ENCODE measurements at places on chromosomes 1 and 21. TPM values are rescaled to one million over a fixed set of nuclear protein-coding genes. Genes with fewer than 3 reads are reported as not detected.

Gene PLA2G2F
- total RNA-seq = not detected

Gene LRRC53
- total RNA-seq = not detected

Gene OR10J1
- total RNA-seq = not detected

Gene ZNF697
- 7.0 TPM for total RNA-seq

Gene GBP7
- not detected for total RNA-seq

Gene CCDC24
- 12.5 TPM for total RNA-seq

- peaks cover 23% of the 10 kb centered on the region for H3K4me1 ChIP-seq
- H3K27ac ChIP-seq = peak overlapping the region; percentile 95
- no peak for DNase-seq
- H3K36me3 ChIP-seq = no peaks in the 10 kb centered on the region
Measured at GRCh38 chr21:41616031-41616591, 108.2 kb upstream of the TMPRSS2 start.

GRCh38 chr1:46552357-46553237 is 1.1 kb upstream of the KNCN start:
- no peaks in the 10 kb centered on the region for H3K4me1 ChIP-seq
- H3K36me3 ChIP-seq = no peaks in the 10 kb centered on the region
- no peak for DNase-seq

DNA sequence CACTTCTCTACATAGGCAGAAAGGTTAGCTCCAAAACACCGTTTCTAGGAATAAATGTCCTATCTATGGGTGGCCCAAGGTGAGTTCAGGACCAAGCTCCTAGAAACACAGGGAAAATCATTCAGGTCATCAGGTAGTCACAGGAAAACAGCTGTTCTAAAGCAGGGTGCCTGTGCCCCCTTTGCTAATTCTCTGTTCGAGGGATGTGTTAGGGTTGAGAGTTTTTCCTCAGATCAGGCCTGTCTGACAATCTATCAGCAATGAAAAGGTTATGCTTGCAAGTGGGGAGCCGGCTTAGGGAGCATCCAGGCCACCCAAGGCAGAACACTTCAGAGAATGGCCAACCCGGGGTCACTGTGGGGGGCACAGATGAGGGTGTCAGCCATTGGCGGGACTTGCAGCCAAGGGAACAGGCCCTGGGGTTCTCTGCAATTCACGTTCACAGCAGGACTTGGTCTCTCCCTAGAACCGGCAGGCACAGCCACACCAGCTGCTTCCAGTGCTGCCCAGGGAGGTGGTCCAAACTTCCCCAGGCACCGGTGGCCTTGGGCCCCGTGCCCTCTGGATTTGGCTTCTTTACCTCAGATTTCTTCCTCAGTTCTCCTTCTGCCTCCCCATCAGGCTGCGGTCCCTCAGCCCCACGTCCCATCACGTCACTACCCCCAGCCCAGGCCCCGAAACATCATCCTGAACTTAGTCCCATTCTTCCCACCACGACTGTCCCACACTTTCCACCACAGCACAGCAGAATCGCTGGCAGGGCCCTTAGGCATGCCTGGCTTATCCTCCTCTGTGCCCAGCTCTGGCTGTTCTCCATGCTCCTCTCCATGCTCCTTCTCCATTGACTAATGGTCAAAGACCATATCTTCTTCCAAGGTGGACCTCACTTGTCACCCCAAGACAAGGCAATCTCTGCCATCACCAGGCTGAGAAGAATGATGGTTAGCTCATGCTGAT is 11.0 kb downstream of the CD2 start:
- DNase-seq = no peak
- H3K27ac ChIP-seq = no peak overlapping the region
- no peaks in the 10 kb centered on the region for H3K4me1 ChIP-seq
- H3K36me3 ChIP-seq = no peaks in the 10 kb centered on the region
- no peaks in the 10 kb centered on the region for H3K27me3 ChIP-seq
- H3K4me3 ChIP-seq = no peak overlapping the region

GRCh38 chr1:116724765-116725375 is 29.4 kb upstream of the CD2 start:
- H3K4me3 ChIP-seq = no peak overlapping the region
- DNase-seq = no peak
- no peak overlapping the region for H3K27ac ChIP-seq
- no peaks in the 10 kb centered on the region for H3K27me3 ChIP-seq

- no peak overlapping the region for H3K4me3 ChIP-seq
- H3K27me3 ChIP-seq = no peaks in the 10 kb centered on the region
- no peaks in the 10 kb centered on the region for H3K4me1 ChIP-seq
- no peak overlapping the region for H3K27ac ChIP-seq
- no peaks in the 10 kb centered on the region for H3K36me3 ChIP-seq
Measured at GRCh38 chr1:71135571-71135970, 54.7 kb upstream of the ZRANB2 start.

DNA sequence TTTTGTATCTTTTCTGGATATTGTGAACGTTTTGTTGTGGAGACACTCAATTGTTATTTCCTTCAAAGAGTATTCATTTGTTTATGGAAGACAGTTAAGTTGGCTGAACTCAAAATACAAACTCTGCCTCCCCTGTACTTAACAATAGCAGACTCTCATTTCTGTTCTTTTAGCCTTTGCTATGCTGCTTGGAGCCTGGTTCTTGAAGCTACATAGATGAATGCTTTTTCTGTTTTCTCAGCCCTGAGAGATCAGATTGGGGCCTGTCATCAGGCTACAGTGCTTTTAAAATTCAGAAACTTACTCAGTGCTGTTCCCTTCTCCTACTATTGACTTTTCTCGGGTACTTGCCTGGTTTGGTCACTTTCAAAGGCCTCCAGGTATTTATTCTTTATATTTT is 215.7 kb upstream of the LYPLAL1 start:
- H3K27me3 ChIP-seq = no peaks in the 10 kb centered on the region
- H3K36me3 ChIP-seq = no peaks in the 10 kb centered on the region
- H3K4me3 ChIP-seq = no peak overlapping the region
- H3K4me1 ChIP-seq = no peaks in the 10 kb centered on the region
- no peak for DNase-seq

DNA sequence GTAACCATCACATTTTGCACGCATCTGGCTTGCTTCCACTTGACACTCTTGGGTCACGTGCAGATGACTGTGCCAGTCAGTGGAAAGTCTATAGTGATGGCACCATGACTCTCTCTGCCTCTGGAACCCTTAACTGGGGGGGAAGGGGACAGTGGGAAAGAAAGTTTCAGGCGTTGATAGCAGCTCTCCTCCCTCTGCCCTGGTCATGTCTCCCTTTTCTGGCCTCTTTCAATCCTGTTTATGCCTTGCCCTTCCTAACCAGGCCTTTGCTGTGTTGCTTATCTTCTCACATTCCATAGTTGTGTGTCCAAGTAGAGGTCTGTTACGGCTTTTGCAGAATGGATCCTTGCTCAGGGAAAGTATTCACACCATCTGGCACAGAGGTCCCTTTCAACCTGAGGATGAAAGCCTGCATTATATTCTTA is 93.5 kb downstream of the NRDC start:
- H3K27ac ChIP-seq = no peak overlapping the region
- no peaks in the 10 kb centered on the region for H3K4me1 ChIP-seq
- peaks cover 29% of the 10 kb centered on the region for H3K36me3 ChIP-seq
- no peak for DNase-seq
- H3K4me3 ChIP-seq = no peak overlapping the region
- H3K27me3 ChIP-seq = no peaks in the 10 kb centered on the region

DNA sequence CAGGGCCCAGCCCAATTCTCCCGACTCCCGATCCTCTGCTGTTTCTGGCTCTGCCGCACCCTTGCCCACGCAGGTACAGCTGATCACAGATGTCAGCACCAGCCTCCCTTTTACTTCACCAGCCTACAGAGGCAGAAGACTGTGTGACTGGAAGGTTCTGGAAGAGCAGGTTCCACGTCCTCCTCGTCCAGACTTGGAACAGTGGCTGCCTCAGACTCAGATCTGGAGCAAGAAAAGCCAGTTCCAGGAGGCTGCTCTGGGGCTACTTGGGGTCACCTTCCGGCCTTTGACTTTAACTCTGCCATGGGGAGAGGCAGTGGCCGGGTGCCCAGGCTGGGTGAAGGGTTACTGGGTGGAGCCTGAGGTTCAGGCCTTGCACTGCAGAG is 16.1 kb upstream of the KLHDC7A start:
- H3K4me3 ChIP-seq = no peak overlapping the region
- peak; percentile 65 for DNase-seq
- no peaks in the 10 kb centered on the region for H3K4me1 ChIP-seq
- no peaks in the 10 kb centered on the region for H3K27me3 ChIP-seq
- H3K36me3 ChIP-seq = no peaks in the 10 kb centered on the region
- peak overlapping the region; percentile 84 for H3K27ac ChIP-seq

DNA sequence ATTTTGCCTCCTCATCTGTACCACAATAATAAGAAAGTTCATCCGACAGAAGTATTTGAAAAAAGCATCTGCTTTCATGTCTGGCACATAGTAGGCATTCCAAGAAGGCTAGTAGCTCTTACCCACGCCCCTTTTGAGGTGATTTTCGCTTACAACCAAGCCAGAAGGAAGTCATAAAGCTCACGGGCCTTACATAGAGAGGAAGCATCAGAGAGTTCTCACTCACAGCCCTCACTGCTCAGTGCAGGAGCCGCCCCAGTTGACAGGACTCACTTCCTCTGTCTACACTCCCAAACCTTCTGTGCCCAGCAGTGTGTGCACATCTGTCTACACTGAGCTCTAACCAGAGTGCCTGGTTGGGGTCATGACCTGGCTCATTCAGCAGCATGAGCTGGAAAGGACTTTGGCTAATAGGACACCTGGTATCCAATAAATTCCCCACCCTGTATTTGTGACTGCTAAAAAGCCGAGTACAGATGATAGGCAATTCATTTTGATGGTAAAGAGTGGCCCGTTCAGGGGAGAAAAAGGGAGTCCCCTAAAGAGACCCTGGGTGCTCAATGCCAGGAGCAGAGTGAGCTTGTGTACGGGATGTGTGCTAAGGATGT is 36.8 kb upstream of the DUSP10 start:
- no peaks in the 10 kb centered on the region for H3K4me1 ChIP-seq
- H3K4me3 ChIP-seq = no peak overlapping the region
- DNase-seq = no peak

- H3K27ac ChIP-seq = peak overlapping the region; percentile 96
- H3K4me1 ChIP-seq = peaks cover 3% of the 10 kb centered on the region
- H3K4me3 ChIP-seq = peak overlapping the region; percentile 98
- H3K27me3 ChIP-seq = no peaks in the 10 kb centered on the region
- no peaks in the 10 kb centered on the region for H3K36me3 ChIP-seq
Measured at GRCh38 chr1:110210604-110211495, 736 bp downstream of the KCNC4 start.
